ENCODE measurements at places on chromosomes 7 and 10.

- no peak for DNase-seq
- peaks cover 12% of the 10 kb centered on the region for H3K4me1 ChIP-seq
- H3K27ac ChIP-seq: peak overlapping the region; percentile 17
- no peaks in the 10 kb centered on the region for H3K27me3 ChIP-seq
Measured at GRCh38 chr7:41869997-41870396, 167.1 kb upstream of the INHBA start.

DNA sequence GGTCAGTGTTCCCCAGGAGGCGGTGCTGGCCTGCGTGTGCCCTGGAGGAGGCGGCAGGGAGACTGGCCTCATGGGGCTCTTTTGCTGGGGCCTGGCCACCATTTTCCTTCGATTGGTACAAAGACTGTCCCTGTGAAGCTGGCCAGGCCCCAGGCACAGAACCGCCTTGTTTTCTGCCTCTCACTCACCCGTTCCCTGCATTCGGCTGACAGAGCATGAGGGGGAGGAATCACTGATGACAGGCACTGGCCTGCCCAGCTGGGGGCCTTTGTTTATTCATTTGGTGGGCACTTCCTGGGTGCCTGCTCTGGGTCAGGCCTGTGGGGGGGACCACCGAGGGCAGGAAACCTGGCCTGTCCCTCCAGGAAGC is 139.2 kb downstream of the FAM53B start:
- H3K36me3 ChIP-seq: no peaks in the 10 kb centered on the region
- DNase-seq: no peak
- no peaks in the 10 kb centered on the region for H3K4me1 ChIP-seq

- H3K4me1 ChIP-seq: no peaks in the 10 kb centered on the region
- no peak overlapping the region for H3K27ac ChIP-seq
- DNase-seq: no peak
Measured at GRCh38 chr10:10165415-10165814, 852.3 kb upstream of the CELF2 start.

DNA sequence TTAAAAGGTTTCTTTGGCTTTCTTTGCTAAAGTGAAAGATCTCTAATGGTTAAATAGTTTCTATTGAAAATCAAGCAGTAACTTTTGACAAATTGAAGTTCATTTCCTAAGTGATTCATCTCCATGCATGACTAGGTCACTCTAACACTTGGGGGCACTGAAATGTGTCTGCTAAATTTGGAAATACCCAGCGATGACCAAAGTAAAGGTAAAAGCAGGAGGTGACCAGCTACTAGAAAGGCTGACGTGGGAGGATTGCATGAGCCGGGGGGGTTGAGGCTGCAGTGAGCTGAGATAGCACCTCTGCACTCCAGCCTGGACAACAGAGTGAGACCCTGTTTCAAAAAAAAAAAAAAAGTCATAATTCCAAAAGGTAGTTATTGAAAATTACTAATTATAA is 111.8 kb upstream of the GPR141 start:
- no peaks in the 10 kb centered on the region for H3K36me3 ChIP-seq
- no peaks in the 10 kb centered on the region for H3K4me1 ChIP-seq
- H3K27ac ChIP-seq: no peak overlapping the region
- H3K27me3 ChIP-seq: no peaks in the 10 kb centered on the region
- no peak for DNase-seq
- no peak overlapping the region for H3K4me3 ChIP-seq

GRCh38 chr10:113313722-113314121 is 239.1 kb upstream of the HABP2 start:
- no peaks in the 10 kb centered on the region for H3K36me3 ChIP-seq
- H3K4me1 ChIP-seq: no peaks in the 10 kb centered on the region
- H3K27me3 ChIP-seq: no peaks in the 10 kb centered on the region
- H3K4me3 ChIP-seq: no peak overlapping the region
- no peak overlapping the region for H3K27ac ChIP-seq

- H3K4me3 ChIP-seq: peak overlapping the region; percentile 14
- no peaks in the 10 kb centered on the region for H3K36me3 ChIP-seq
- DNase-seq: no peak
Measured at GRCh38 chr7:121023683-121024511, 35.4 kb downstream of the CPED1 start.
